AG09319 (cell line): ENCODE measurements at places on chromosomes 13 and 19.

- no peak for DNase-seq
These were observed 48.9 kb upstream of the TNFSF11 start for GRCh38 chr13:42525035-42525504.

GRCh38 chr13:27926644-27927434, 7.0 kb downstream of the PDX1 start:
- no peak for DNase-seq

- no peak for DNase-seq
These were observed 374.5 kb downstream of the KCNRG start for GRCh38 chr13:50389726-50390125.

- no peak for DNase-seq
These were observed 6.5 kb upstream of the CIRBP start for GRCh38 chr19:1262623-1263123.
